ENCODE measurements at places on chromosomes 6 and 20.

DNA sequence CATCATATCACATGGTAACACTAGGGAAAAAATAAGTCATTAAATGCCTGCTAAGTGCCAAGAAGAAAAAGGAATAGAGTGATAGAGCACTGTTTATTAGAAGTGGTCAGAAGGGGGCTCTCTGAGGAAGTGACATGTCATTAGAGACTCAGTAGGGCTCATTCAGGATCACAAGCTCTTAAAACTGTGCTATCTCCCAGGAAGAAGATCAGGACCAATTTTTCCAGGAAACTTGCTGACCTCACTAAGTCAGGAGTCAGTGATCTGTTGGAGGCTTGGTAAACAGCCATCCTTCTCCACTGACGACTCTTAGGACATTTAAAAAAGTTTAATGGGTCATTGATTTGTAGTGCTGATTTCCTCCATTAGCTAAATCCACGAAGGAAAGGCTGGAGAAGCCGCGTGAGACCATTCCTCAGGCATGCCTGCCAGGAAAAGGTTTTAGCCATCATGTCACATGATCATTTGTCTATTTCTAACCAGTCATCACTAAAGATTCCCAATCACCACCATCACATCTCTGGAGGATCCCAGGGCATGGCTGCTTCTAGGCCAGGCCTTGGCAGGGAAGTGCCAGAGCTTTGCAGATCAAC is 5.9 kb upstream of the PTPN1 start:
- DNase-seq = no peak

- no peak for DNase-seq
These were observed 60.6 kb upstream of the ASIP start for GRCh38 chr20:34180460-34181120.

DNA sequence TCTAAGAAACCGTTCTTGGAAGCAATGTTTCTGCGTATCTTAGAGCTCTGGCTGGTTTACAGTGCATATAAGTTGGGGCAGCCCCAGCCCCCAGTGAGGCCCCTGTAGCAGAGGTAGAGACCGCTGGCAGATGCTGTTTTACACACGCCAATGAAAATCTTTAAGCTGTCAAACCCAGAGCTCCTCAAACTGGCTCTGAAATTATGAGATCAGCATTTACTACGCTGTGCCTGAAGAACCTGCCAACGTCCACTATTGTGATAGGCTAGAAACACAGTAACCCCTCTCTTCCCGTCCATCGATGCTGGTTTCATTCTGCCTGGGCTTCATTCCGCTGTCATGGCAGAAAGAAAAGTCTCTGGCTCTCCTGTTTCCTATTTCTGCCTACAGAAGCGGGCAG is 160.6 kb downstream of the SMOC2 start:
- no peak for DNase-seq

- no peak for DNase-seq
These were observed 156.9 kb upstream of the ZFP64 start for GRCh38 chr20:52348434-52348833.

GRCh38 chr20:58019027-58019849 is 209.2 kb downstream of the ANKRD60 start:
- DNase-seq = no peak

DNA sequence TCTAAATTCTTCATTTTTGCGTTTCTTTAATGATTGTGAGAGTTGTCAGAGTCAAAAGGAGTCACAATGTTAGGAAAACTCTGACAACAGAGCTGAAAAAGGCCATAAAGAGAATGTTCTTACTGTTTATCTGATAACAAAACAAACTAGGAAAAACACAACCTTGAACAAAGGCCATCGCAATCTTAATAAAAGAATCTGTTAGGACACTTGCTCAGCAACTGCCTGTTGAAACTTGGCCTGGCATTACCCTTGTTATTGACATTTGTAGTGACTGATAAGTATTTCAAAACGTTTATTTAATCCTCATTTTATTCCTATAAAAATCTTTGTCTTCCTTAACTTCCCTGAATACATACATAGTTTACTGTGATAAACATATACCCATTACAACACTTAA is 15.7 kb downstream of the GSTA1 start:
- no peak for DNase-seq
